ENCODE measurements at places on chromosomes 1 and 21. TPM values are rescaled to one million over a fixed set of nuclear protein-coding genes. Genes with fewer than 3 reads are reported as not detected.
A peak's percentile ranks its signal among the peaks of the same experiment; 100 is the strongest.

Gene GJC2
- 1.1 TPM for total RNA-seq

Gene RHD
- total RNA-seq, result 0.16 TPM

Gene ASTN1
- total RNA-seq, result 67.4 TPM

Gene F3
- 25.6 TPM for total RNA-seq

DNA sequence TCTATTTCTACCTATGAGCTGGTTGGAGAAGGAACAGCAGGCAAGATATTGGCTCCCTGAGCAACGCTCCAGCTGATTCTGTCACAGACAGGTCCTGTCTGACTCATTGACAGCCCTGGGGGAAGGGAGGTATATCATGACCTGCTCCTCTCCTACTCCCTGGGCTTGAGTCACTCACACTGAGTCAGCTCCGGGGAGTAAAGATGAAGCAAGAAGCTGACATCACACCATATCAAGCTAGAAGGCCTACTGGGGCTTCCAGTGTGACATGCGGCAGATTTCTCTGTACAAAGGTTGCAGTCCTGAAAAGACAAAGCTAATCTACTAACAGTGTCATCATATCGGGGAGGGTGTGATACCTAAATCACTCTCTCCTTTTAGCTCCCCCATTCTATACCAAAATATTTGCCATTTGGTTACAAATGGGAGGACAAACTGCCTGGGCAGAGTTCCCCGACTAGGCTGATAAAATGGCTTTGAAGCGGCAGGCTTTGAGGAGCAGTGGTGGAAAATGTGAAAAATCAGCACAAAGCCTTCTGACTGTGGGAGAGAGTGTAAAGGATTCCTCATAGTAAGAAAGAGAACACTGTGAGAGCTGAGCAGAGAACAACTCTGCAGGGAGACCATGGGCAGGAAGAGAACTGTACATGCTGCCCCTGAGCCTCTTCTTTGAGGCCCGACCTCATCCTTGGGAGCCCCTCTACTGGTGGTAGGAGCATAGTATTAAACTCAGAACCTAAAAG is 15.5 kb downstream of the PI4KB start:
- peak; percentile 74 for DNase-seq

DNA sequence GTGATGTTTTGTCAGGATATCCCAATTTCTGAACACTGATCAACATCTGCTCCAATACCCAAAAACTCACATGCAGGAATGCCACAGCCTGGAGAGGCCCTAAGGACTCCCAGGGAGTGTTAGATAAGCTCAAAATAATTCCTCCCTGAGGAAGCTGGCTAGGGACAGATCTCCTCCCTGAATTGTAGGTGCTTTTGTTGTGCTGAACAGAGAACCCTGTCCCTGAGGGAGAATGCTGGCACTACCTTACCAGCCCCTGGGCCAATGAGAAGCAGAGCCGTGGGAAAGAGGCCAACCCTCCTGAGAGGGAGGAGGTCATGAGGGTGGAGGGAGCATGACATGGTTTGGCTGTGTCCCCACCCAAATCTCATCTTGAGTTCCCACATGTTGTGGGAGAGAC is 73.6 kb upstream of the PTGFRN start:
- no peak for DNase-seq

Gene IL22RA1
- not detected for total RNA-seq

Gene TBX15
- 1.2 TPM for total RNA-seq

Gene AMY1C
- not detected for total RNA-seq

DNA sequence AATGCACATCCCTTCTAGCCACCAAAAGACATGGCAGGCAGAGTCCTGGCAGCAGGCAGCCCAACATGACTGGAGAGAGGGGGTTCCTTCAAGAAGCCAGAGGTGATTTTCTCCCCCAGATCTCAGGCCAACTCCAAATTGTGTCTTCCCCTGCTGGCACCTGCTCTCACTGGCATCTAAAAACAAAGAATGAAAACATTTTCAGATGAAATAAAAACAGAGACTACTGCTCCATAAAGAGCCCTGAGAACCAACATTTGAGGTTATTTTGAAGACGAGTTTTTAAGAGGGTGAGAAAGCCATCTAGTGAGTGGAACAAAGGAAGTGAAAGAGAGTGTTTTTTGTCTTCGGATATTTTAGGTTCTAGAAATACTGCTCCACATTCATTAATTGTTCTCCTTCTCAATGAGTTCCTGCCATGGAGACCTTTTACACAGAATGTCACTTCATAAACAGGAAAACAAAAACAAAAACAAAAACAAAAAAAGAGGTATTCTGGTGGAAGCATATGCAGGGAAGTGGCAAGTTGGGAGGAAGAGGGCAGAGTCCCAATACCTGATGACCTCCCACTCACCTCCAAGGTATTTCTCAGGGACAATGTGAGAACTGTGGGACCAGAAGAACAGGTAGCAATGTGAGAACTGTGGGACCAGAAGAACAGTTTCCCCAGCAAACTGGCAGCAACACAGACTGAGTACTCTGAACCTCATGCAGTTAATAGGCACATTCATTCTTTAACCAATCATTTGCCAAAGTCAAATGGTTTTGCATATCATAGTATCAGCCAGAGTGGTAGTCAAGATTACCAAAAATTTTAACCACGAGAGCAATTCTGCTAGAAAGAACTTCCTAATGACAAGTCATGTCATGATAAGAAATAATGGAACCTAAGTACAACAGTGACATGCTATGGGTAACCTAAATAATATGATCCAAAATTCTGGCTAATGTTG is 50.0 kb downstream of the KIAA0319L start:
- DNase-seq, result no peak

- DNase-seq, result no peak
These were observed 252.4 kb upstream of the B3GALT2 start for GRCh38 chr1:193438771-193439170.

DNA sequence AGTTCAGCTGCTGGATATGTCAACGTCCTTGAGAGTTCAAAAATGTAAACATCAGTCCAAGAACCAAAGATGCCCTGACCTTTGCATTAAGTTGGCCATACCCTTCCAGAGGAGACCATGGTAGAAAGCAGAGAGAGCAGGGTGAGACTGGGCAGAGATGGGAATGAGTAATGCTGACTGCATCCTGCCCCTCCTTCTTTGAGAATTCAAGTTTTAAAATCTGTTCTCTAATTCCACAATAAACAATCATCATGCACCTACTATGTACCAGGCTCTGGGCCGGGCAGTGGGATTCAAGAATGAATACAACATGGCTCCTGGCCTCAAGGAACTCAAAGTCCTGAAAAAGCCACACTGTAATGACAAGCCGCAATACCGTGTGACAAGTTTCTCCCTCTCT is 3.9 kb upstream of the HAO2 start:
- DNase-seq, result no peak

Gene TMEM82
- total RNA-seq, result not detected

Gene COL6A2
- total RNA-seq, result 37.1 TPM

DNA sequence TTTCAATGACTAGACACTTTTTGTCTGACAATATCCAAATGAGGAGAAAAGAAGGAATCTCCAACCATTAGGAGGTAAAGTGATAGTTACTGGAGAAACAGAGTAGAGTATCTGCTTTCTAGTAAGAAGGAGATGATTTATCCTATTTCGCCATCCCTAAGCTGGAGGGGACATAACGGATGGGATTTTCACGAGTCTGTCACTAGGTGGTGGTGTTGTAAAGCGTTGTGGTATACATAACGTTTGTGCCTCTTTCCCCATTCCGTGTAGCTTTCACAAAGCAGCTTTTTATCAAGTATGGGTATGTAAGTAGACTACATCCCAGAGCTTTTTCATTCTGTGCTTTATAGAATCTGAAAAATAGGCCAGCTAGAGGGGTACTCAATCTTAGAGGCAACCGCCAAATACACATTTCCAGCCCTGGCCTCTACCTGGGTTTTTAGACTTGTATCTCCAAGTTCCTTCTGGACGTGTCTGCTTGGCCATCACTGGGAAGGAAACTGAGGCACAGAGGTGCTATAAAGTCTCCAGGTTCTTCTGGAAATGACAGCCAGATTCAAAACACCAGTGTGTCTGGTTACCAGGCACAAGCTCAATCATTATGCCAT is 33.3 kb upstream of the FAM3B start:
- DNase-seq, result peak; percentile 48

Gene OPRD1
- 0.31 TPM for total RNA-seq

DNA sequence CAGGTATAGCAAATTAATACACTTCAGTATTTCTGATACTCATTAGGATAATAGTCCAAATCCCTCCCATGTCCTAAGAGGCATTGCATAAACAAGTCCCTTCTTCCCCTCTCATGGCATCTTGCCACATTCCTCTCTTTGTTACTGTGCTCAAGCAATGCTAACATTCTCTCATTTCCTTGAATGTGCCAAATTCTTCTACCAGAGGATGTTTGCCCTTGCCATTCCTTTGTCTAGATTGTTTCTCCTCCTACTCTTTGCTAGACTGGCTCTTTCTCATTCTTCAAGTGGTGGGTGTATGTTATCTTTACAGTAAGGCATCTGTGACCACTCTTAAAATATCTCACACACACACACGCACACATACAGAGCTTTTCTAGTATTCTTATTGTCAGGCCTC is 621.0 kb upstream of the CXADR start:
- DNase-seq, result no peak

DNA sequence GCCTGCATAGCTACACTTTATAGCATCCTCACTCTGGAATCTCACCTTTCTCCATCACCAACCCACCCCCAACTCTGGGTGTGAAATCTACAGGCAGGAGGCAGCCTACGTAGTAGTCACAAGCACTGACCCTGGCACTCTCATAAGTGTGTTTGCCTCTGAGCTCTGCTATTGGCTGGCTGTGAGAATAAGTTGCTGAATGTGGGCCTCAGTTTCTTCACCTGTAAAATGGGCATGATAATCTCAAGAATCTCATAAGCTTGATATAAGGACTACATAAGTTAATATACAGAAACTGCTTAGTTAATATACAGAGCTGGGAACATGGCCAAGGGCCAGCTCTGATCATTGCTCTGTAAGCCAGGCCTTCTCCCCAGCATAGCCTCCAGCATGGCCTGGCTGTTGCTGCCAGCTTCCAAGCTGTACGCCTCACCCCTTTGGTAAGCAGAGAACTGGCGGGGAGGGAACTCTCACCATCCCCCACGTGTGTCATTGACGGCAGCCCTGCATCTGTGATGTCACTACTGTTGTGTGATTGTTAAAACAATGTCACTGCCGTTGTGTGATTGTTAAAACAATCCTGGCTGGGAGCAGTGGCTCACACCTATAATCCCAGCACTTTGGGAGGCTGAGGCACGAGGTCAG is 53.3 kb downstream of the SYF2 start:
- DNase-seq, result no peak

Gene FHAD1
- total RNA-seq, result 0.31 TPM

- no peak for DNase-seq
These were observed 13.1 kb upstream of the CASQ1 start for GRCh38 chr1:160177231-160177630.

Gene CTSE
- not detected for total RNA-seq

DNA sequence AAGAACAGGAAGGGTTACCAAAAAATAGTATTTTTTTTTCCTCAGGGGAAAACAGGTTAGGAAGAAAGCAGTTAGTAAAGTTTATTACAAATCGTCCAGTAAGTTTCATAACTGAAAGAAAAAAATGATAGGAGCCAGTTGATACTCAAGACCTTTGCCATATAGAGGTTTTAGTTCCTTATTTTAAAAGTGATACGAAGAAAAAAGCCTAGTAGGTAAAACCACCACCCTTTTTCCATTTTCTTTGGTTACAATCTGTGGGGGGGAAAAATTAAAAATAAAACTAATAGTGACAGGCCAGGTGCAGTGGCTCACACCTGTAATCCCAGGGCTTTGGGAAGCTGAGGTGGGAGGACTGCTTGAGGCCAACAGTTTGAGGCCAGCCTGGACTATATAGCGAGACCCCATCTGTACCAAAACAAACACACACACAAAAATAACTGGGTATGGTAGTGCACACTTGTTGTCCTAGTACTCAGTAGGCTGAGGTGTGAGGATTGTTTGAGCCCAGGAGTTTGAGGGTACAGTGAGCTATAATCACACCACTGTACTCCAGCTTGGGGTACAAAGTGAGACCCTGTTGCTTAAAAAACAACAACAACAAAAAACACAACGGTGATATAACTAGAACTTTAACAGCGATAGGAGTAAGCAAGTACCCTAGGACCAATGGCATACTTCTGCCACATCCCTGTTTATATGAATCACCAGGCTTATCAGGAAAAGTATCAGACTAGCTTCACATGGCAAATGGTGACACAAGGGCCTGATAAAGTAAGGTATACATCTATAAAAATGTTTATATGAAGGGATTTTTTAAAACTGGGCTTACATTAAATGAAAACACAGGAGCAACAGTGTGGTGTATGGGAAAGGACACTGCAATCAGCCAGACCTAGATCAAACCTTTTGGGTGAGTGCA is 5.4 kb downstream of the TMEM59 start:
- DNase-seq, result no peak
